G401 (cell line): ENCODE measurements at places on chromosomes 1 and 21.

GRCh38 chr1:53731779-53732305 lies 7.1 kb downstream of the GLIS1 start:
- no peak for DNase-seq

DNA sequence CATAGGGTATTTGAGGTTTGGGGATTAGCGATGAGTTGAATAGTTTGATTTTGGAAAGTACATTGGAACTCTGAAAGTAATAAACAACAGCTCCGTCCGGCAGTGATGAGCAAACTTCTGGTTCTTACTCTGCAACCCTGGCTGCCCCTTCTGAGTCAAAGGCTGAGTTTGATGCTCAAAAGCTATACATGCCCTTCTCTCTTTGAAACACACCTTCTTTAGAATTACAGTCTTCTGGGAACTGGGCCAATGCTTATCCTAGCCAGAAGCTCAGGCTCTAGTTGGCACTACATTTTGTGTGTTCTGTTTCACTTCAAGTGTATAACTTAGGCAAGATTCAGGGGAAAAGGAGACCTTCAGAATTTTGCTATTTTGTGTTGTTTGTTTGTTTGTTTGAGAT lies 9.3 kb downstream of the AHCYL1 start:
- peak; percentile 76 for DNase-seq

DNA sequence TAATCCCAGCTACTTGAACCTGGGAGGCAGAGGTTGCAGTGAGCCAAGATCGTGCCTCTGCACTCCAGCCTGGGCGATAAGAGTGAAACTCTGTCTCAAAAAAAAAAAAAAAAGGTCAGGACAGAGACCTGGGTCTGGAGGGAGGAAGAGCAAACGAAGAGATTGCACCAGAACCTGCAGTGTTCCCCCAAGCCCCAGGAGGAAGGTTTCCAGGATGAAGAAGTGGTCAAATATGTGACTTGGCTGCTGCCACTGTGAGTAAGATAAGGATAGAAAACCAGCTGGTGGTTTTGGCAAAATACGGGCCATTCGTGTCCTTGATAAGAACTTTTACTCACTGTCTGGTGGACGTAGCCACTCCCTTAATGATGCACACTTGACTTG lies 42.2 kb downstream of the CLDN14 start:
- DNase-seq = no peak

DNA sequence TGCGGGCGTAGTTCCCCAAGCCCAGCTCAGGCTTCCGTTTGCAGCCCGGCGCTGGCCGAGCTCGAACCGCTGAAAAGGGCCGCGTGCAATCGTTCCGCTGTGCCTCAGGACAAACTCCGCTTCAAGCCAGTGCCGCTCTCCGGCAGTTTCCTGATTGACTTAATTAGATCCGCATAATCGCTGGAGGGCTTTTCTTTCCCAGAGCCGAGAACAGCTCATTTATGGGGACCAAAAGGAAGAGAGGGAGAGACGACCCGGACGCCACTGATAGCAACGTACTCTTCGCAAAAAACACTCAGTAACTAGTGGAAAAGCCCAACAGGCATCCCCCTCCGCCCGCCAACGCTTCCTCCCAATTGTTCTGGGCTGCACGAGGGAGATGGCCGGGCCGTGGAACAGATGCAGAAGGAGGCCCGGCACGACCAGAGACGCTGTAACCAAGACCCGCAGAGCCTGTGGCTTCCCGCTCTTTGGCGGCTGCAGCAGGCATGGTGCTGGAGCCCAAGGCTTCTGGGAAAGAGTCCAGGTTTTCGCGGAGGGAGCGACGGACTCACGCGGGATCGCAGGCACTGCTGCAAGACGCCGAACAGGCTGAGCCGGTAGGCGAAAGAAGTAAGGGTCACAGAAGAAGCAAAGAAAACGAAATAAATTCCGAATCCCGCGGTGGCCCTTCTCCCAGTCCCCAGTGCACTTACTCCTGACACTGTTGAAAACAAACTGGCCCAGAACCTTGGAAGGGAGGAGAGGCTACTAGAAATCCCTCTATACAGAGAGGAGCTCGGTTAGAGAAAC lies 3.6 kb upstream of the FOXD2 start:
- DNase-seq = peak; percentile 55
